K562 (cell line): ENCODE measurements at places on chromosomes 16 and 17.

- no peak for DNase-seq
Observed at GRCh38 chr17:80927791-80928216, 63.8 kb upstream of the CHMP6 start.

DNA sequence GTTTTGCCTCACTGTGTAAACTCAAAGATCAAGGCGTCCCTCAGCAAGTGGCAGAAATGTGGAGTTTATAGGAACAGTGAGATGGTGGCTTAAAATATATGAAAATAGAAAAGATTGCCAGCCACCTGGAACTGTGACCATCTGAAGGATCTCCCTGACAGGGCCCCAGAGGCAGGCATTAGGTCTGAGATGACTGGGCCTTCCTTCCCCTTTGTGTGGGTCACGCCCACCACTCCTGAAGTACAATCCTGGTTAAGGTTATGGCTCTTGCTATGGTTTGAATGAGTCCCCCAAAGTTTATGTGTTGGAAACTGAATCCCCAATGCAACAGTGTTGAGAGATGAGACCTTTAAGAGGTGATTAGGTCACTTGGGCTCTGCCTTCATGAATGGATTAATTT lies 6.4 kb downstream of the ST6GALNAC2 start:
- DNase-seq, result no peak

DNA sequence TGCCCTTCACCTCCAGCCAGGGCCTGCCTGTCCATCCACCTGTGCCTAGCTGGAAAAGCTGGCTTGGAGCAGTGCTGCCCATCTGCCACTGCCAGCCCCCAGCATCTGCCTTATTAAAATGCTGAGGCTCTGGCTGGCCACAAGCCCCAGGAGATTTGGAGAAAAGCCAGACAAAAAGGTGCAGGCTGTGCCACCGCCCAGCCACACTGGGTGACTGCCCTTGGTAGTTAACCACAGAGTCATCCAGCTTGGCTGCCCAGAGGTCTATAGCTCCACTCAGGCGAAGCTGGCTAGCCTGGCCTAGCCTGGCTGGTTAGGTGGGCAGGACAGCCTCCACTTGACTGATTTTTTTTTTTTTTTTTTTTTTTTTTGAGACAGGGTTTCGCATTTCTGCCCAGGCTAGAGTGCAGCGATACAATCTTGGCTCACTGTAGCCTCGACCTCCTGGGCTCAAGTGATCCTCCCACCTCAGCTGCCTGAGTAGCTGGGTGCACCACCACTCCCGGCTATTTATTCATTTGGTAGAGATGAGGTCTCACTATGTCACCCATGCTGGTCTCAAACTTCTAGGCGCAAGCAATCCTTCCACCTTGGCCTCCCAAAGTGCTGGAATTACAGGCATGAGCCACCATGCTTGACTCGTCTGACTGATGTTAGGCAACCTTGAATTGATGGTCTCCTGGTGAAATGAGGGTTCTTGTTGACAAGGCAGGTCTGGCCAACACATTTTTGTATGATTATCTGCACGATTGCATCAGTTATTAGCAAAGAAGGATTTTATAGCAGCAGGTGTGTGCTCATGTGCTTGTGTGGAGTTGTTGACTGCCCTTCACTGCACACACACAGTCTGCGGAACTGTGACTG lies 103.8 kb downstream of the RAB11FIP4 start:
- DNase-seq, result no peak

DNA sequence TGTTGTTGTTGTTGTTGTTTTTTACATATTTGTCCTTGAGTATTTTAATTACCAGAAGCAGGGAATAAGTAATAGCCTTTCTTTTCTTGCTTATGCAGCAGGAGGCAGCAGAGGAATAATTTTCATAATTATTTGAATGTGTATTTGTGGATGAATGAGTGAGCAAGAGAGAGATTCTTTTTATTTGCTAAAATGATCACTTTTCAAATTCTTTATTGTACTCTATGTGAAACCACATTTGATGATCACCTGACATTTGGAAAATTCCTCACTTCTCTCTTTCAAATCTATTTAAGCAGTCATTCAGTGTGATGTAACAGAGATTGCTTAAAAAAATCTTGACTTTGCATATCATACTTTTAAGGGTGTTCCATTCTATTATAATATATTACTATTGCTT lies 223.6 kb downstream of the BCAS3 start:
- no peak for DNase-seq

- no peak for DNase-seq
Observed at GRCh38 chr17:81240761-81241160, 1.6 kb downstream of the NDUFAF8 start.

- no peak for DNase-seq
Observed at GRCh38 chr17:77180503-77181357, 40.0 kb downstream of the SEC14L1 start.

GRCh38 chr16:48158296-48158695 lies 2.5 kb upstream of the ABCC12 start:
- peak; percentile 25 for DNase-seq

- no peak for DNase-seq
Observed at GRCh38 chr16:79757163-79757562, 156.6 kb upstream of the MAF start.

GRCh38 chr17:55062921-55063320 lies 94.4 kb downstream of the STXBP4 start:
- no peak for DNase-seq

DNA sequence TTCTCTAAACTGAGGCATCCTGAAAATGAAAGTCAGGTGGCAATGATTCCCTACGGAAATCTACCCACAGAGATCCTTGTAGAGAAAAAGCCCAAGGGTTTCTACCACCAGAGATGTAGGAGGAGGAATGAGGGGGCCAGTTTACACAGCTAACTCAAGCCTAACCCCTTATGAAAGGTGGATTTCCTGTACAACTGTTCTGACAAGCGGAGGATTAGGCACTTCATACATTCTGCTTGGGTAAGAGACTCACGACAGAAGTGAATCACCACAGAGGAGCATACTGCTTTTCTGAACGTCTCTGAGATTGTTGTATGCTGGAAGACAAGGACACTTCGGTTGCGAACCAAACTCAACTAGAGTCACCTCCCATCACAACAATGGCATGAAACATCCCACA lies 72.7 kb downstream of the SMG6 start:
- no peak for DNase-seq

- no peak for DNase-seq
Observed at GRCh38 chr17:33650304-33650703, 357.2 kb upstream of the ASIC2 start.

GRCh38 chr16:13997526-13997925 lies 73.6 kb upstream of the MRTFB start:
- no peak for DNase-seq

- peak; percentile 19 for DNase-seq
Observed at GRCh38 chr16:49858200-49859124, 2.5 kb upstream of the ZNF423 start.

- no peak for DNase-seq
Observed at GRCh38 chr17:29126268-29126930, 53.8 kb downstream of the MYO18A start.
